ENCODE measurements at places on chromosomes 2 and 18. TPM values are rescaled to one million over a fixed set of nuclear protein-coding genes. Genes with fewer than 3 reads are reported as not detected.

The ACTG2 gene
- total RNA-seq = 1.8 TPM

The ANKRD36B gene
- 61.2 TPM for total RNA-seq

The ALMS1 gene
- 19.3 TPM for total RNA-seq

The CFC1 gene
- not detected for total RNA-seq

The GPR39 gene
- 0.33 TPM for total RNA-seq

The SERPINB2 gene
- 2.2 TPM for total RNA-seq

The MAL gene
- 25.8 TPM for total RNA-seq

The CD207 gene
- 0.34 TPM for total RNA-seq

Data from melanocyte of skin (primary cell).